ENCODE measurements at places on chromosomes 12 and 14. TPM values are rescaled to one million over a fixed set of nuclear protein-coding genes. Genes with fewer than 3 reads are reported as not detected.

DNA sequence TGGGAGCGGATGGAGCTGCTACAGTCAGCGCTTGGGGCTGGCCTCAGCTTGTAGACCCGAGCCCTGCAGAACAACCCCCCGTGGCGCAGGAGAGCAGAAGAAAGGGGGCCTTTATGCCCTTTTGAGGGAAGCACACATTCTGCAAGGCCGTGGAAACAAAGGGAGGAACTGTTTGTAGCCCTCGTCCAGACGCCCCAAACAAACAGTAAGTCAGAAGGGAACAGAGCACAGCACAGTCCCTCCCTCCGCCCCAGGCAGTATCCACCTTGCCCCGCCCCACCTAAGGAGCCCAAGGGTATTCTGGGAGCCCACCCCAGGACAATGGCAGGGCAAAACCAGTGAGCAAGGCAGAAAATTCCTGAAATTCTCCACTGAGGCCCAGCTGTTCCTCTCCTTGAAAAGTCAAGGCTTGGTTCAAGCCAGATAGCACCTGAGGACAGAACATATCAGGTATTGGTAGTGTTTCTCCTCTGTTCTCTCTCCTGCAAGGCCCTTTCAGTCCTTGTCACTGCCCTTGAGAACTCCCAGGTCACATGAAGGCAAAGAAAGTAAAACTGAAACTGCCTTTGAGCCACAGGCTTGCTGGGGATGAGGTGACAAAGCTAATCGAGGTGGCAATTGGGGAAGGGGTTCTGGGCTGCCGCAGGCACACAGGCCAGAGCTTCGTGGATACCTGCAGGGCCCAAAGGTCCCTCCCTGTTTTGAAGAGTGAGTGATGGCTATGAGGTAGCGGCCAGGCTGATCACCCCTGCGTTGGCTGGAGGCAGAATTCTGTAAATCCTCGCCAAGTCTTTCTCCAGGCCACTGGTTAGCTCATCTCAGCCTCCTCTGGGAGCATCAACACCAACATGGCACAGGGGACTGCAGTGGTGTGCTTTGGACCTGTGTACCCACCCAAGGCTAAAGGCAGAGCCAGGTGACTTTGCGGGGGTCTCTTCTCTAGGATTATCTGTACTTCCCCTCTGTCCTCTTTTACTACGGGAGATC, 499 bp downstream of the DGLUCY start:
- DNase-seq = peak; percentile 95

ARHGEF25 gene
- 3.8 TPM for total RNA-seq

HNRNPA1 gene
- 840 TPM for total RNA-seq

RNASE1 gene
- 42.6 TPM for total RNA-seq

GRCh38 chr14:61726778-61727658, 31.7 kb downstream of the HIF1A start:
- DNase-seq = no peak

GRCh38 chr14:56487090-56487667, 92.4 kb upstream of the TMEM260 start:
- DNase-seq = no peak

MYF6 gene
- not detected for total RNA-seq
